ENCODE measurements at places on chromosomes 5 and 9.

GRCh38 chr5:131386779-131387178, 122.9 kb downstream of the CDC42SE2 start:
- no peak for DNase-seq

- no peak for DNase-seq
These were observed 107.6 kb upstream of the MPDZ start for GRCh38 chr9:13386935-13387733.

- no peak for DNase-seq
These were observed 6.6 kb downstream of the TJP2 start for GRCh38 chr9:69180670-69181069.

GRCh38 chr9:33620738-33621439, 96.8 kb downstream of the ANKRD18B start:
- DNase-seq: peak; percentile 80

DNA sequence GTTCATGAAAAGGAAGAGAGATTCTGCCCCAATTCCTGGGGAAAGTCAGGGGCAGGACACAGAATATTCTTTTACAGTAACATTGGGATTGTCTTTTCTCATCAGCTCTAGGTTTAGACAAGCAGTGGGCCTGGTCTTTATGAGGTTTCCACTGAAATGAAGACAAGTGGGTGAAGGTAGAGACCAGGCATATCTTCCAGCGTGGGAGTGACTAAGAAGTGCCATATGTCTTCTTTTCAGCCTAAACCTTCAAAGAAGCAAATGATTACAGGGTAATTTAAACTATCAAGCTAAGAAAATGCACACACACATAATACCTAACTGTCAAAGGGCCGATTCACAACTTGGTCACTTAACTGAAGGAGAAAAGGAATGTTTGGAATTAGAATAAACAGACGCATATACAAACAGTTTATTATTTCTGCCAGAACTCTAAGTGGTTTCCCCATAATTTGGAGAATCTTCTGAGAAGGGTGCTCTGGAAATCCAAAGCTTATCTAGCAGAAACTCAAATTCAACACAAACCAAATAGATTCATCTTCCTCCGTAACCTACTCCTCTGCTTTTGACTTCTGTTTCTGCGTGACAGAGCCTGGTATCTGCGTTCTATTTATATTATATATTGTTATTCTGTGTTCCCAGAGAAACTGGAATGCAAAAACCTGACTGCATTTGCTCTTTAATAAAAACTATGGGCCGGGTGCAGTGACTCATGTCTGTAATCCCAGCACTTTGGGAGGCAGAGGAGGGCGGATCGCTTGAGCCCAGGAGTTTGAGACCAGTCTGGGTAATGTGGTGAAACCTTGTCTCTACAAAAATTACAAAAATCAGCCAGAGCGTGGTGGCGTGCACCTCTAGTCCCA, 22.0 kb upstream of the TEK start:
- no peak for DNase-seq

- DNase-seq: no peak
These were observed 52.0 kb upstream of the ABL1 start for GRCh38 chr9:130782886-130783530.

- DNase-seq: peak; percentile 99
These were observed 312.1 kb downstream of the CDH12 start for GRCh38 chr5:22541037-22541436.

DNA sequence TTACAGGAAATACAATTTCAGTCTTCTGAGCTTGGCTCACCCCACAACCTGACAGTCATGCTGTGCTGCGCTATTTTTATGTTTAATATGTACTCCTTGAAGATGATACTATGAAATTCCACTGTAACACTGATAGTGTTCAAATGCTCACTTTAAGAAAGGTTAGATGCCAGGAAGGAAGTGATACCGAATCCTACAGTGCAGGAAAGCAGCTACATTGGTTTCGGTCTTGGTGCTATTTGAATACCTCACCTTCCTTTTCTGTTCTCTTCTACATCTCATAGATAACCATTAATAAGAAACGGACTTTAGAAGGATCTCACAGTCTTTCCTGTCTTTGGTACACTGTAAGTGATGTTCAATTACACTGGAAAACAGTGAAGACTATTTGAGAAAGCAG, 117.6 kb downstream of the SEMA5A start:
- no peak for DNase-seq

GRCh38 chr9:27404661-27405060, 107.7 kb upstream of the EQTN start:
- no peak for DNase-seq

GRCh38 chr9:137715321-137715720, 96.5 kb downstream of the EHMT1 start:
- DNase-seq: no peak

- no peak for DNase-seq
These were observed 1359.4 kb downstream of the EFNA5 start for GRCh38 chr5:106311230-106311915.

DNA sequence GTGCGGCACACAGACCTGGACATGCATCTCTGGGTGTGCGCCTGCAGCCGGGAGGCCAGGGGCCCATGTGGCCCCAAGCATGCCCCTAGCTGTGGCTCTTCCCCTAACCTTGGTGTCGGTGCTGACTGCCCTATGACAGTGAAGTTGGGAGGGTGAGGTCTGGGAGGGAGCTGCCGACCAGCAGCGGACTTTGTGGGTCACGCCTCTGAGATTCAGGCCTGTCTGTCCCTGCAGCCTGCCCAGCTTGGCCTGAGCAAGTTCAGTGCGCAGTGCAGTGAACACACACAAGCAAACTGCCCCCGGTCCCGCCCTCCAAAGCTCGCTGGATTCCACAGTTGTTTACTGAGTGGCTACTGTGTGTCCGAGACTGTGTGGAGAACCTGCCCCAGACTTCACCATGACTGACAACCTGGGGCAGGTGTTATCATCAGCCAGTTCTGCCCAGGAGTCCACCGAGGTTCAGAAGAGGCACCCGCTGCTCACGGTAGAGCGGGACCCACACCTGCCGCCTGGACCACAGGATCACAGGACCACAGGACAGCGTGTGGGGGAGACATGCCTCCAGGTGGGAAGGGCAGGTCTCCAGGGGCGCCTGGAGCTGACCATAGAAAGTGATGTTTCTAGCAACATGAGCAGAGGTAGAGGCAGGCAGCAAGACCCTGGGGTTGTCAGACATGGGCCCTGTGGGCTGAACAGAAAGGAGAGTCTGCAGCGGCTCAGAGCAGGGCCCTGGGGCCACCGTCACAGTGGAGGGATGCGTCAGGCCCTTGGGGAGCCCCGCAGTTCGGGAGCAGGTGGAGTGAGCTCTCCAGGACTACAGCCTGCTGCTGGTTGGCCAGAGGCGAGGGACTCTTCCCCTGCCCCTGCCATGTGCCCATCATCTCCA, 105.1 kb downstream of the PHF2 start:
- DNase-seq: no peak

- DNase-seq: no peak
These were observed 168.4 kb downstream of the GADD45G start for GRCh38 chr9:89773170-89773569.

Data from NCI-H1105 treated with DMSO at 0.1 percent for 48 hours (cell line).